ENCODE measurements at places on chromosomes 6 and 20.
A peak's percentile ranks its signal among the peaks of the same experiment; 100 is the strongest.

DNA sequence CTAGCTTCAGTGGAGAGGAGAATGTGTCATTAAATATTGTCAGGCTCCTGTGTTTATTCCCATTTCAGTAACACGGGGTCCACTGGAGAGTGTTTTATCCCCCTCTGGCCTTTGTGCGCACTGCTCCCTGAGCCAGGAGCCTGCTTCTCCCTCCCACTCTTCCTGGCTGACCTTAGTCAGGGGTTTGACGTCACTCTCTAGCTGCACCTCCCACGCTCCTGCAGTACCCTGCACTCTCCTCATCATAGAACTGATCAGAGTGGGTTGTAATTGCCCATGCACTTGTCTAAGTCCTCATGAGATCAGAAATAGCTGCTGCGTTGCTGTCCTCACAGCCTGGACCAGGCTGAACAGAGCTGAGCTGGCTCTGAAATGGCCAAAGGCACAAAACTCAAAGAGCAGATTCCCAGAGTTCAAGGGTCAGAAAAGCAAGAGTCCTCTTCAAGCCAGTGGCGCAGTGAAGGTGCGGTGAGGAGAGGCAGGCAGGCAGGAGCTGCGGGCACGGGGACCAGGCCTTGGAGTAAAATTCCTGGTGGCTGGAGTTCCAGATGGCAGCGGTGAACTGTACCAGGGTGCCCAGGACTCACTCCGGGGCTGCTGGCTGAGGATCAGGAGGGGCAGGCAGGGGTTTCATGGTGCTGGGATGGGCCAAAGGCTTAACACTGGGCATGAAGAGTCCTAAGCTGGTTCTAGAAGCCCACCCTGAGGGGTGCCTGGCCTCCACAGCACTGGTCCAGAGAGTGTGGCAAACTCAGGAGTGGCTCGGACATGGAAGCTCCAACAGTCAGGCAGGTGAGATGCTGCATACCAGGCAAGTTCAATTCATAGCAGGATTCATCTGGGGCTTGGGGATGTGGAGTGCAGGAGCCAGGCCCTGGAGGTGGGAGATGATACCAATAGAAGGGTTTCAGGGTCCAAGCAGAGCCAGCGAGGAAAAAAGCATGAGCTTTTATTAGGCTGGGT, 170.9 kb downstream of the SCP2D1 start:
- DNase-seq: no peak

DNA sequence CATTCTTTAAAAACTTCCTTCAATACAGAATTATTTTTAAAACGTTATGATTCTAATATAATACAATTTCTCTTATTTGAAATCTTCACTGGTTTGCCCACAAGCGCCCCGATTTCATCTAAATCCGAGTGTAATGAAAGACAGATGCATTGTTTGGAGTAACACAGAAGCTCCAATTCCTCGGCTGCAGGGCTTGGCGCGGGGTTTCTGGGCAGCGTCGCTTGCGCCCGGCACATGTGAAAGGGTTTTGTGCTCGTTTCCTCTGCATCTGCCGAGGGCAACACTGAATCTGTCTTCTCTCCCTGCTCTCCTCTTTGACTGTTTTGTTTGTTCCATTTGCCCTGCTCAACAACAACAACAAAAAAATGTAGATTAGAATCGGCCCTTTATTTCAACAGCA, 248.6 kb upstream of the QKI start:
- peak; percentile 83 for DNase-seq

DNA sequence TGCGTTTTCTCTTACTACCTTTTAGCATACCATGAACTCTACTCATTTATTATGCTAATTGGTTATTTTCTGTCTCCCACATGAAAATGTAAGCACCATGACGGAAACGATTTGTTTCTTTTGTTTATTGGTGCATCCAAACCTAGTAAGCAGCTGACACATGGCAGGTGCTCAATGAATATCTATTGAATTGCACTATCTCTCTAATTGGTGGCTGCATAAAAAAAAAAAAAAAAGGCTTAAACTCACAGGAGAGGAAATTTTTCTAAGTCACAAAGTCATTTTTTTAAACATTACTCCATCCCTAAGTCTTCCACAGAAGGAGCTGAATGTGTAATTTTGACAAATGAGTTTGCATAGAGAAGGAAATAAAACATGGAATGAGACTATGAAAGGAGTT, 608.4 kb downstream of the PTPRT start:
- DNase-seq: no peak

GRCh38 chr6:75091467-75092190, 114.2 kb downstream of the COL12A1 start:
- DNase-seq: no peak

GRCh38 chr20:22529150-22530019, 55.0 kb downstream of the FOXA2 start:
- no peak for DNase-seq

DNA sequence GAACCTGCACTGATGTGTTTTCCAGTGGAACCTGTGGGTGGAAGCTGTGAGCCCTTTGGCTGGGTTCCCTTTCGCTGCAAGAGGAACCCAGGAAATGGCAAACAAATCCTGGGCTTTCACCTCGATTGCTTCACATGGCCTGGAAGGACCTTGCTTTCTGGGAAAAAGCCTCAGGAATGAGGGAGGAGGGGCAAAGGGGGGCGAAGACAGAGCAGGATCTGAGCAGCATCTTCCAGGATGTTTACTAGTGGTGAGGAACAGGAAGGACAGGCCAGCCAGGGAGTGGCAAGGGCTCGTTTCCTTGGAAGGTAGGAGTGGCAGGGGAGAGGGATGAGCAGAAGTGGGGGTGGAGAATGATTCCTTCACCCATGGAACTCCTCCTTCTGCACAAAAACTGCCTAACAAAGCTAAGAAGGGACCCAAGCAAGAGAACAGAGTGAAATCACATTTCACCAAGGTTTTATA, 5.9 kb downstream of the SLC2A10 start:
- DNase-seq: no peak

GRCh38 chr20:58169450-58169849, 59.0 kb downstream of the ANKRD60 start:
- no peak for DNase-seq

- DNase-seq: no peak
Measured at GRCh38 chr6:25717866-25718740, 36.4 kb upstream of the SLC17A4 start.

GRCh38 chr6:134449004-134449403, 131.1 kb upstream of the SGK1 start:
- no peak for DNase-seq

DNA sequence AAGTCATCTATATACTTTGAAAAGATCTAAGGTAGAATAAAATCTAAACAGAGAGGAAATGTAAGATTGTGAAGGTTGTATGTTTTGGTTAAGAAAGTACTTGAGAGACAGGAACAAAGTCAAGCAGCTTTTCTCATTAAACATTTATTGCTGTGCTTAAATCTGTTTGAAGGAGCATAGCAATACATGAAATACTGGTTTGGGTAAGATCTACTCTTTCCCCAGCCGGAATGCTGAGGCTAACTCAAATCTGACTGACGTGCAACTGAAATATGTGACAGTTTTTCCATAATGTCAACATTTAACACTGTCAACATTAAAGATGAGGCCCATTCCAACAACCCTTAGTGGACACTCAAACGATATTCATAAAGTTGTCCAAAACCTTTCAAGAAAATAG, 59.9 kb downstream of the MAN1A1 start:
- DNase-seq: no peak

DNA sequence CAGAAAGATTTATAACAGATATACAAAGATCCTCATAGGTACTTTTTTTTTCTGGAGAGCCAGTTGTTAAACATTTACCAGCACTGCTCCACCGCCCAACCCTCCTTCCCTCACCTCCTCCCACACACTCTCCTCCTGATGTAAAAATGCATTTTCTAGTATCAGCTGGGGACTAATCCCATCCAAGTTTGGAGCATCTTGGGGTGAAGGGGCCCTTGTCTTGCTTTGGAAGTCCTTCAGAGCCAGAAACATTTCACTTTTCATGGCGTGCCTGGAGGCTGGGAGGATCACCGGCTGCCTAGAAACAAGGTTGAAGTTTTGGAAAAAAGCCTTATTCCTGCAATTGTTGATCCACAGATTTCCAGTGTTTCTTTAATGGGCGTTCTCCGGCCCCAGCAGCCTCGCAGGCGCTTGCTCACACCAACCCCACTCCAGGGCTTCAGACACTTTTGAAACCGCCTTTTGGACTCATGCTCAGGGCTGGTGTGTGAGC, 165.1 kb upstream of the AFDN start:
- no peak for DNase-seq

DNA sequence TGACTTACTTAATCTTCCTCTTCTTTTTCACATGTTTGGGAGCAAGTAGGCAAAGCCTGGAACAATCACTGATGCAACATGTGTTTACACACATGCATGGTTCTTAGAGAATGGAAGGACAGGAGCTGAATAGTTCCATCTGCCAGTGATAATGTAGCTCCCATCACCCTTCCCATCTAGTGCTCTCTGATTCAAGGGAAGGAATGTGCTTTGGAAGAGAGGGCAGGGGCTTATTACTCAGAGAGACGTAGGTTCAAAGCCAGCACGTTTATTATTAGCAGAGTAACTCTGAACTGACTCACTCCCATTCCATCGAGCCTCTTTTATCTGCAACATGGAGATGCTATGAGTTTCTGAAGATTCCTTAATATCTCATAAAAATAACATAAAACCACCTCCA, 211.9 kb downstream of the GMPR start:
- no peak for DNase-seq

- peak; percentile 55 for DNase-seq
Measured at GRCh38 chr6:149450679-149451375, 34.0 kb downstream of the ZC3H12D start.

DNA sequence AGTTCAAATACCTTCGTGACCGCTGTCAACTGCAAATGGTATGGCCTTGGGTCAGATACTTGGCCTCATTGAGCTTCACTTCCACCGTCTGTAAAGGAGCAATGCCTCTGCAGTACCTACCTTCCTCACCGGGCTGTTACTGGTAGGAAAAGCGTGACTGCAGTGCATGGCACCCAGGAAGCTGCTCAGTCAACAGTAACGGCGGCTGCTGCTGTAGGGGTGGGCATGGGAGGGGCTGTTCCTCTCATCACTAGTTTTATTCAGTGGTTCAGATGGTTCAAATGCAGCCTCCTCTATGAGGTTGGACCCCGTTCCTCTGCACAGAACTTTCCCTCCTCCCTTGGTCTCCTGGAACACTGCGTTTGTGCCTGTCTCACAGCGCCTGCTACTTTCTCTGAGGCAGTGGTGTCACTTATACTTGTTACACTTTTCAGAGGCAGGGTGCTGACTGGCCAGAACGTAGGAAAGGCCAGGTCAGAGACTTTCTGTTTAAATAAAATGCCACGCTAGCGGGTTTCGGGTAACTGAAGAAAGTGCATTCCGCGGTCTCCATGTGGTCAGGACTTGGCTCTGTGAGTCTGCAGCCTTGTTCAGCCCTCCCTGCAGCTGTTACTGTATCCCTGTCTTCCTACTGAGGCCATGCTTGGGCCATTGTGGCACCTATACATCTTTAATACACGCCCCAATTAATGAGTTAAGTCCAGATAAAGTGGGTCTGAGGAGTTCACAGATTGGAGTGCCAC, 279.6 kb downstream of the NRN1 start:
- no peak for DNase-seq

- DNase-seq: no peak
Measured at GRCh38 chr6:90466154-90466940, 120.5 kb downstream of the MAP3K7 start.

GRCh38 chr6:37047346-37047688, 41.9 kb downstream of the FGD2 start:
- no peak for DNase-seq

GRCh38 chr20:63498960-63499337, at the start of gene EEF1A2:
TSS of gene EEF1A2 (minus strand) at chr20:63499083. CDS start at chr20:63497763, 1,320 bp downstream.
- DNase-seq: no peak

- DNase-seq: no peak
Measured at GRCh38 chr6:41917528-41917927, 3.4 kb downstream of the MED20 start.

DNA sequence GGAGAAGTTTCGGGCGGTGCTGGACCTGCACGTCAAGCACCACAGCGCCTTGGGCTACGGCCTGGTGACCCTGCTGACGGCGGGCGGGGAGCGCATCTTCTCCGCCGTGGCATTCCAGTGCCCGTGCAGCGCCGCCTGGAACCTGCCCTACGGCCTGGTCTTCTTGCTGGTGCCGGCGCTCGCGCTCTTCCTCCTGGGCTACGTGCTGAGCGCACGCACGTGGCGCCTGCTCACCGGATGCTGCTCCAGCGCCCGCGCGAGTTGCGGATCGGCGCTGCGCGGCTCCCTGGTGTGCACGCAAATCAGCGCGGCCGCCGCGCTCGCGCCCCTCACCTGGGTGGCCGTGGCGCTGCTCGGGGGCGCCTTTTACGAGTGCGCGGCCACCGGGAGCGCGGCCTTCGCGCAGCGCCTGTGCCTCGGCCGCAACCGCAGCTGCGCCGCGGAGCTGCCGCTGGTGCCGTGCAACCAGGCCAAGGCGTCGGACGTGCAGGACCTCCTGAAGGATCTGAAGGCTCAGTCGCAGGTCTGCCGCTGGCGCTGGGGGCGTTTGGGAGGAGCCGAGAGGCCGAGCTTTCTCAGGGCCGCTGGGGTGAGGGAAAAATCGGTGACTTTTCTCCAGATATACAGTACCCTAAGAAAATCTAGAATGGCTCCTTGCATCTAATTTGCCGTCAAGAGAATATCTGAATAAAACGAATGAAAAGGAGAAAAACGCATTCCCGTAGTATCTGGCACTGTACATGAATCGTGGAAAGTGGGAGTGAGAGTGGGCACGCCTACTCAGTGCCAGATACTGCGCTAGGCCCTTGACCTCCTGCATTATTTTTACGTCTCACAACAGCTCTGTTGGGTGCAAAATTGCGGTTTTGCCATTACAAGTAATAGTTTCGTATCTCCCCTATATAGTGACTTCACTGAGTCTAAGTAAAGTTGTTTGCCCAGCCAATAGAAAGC, 1.0 kb downstream of the CALHM6 start:
- no peak for DNase-seq

- DNase-seq: no peak
Measured at GRCh38 chr6:118589186-118589585, 41.1 kb downstream of the PLN start.

DNA sequence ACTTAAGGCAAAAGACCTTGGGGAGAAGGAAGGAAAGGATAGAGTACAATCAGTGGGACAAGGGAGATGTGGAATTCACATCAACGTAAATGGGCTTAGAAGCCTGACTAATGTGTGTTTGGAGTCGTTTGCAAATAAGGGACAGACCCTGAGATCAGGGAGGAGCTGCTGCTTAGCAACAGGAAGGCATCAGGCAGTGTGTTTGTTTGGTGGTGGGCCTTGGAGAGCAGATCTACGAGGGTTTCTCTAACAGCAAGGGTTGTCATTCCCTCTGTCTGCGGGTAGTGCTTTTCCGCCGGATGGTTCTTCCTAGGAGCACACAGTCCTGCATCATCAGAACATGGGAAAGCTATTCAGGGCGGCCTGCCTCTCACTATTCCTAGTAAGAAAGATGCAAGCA, 40.4 kb downstream of the C6orf118 start:
- DNase-seq: no peak

Data from substantia nigra (tissue), 51 donors.